ENCODE measurements at places on chromosomes 7 and 10. TPM values are rescaled to one million over a fixed set of nuclear protein-coding genes. Genes with fewer than 3 reads are reported as not detected.

DNA sequence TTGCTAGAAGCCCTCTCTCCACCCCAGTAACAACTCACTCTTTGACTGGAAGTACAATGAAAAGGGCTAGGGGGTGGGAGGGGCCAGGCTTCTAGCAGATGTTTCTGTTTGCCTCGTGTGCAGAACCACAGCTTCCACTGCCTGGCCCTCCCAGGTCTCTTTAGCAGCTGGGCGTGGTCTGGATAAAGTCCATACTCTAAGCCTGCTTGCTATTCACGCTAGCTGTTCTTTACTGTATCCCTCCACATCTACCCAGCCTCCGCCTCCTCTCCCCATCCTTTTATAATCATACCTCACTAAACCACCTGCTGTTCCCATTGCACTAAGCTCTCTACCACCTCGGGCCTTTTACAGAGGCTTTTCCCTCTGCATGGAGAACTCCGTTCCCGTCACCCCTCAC lies 288.8 kb downstream of the CAMK1D start:
- peaks cover 12% of the 10 kb centered on the region for H3K4me1 ChIP-seq
- no peaks in the 10 kb centered on the region for H3K36me3 ChIP-seq
- DNase-seq = peak; percentile 85
- no peak overlapping the region for H3K27ac ChIP-seq

GRCh38 chr10:75530299-75530698 lies 98.9 kb downstream of the LRMDA start:
- H3K4me1 ChIP-seq = no peaks in the 10 kb centered on the region
- no peaks in the 10 kb centered on the region for H3K27me3 ChIP-seq
- DNase-seq = no peak
- H3K27ac ChIP-seq = no peak overlapping the region
- H3K36me3 ChIP-seq = no peaks in the 10 kb centered on the region

DNA sequence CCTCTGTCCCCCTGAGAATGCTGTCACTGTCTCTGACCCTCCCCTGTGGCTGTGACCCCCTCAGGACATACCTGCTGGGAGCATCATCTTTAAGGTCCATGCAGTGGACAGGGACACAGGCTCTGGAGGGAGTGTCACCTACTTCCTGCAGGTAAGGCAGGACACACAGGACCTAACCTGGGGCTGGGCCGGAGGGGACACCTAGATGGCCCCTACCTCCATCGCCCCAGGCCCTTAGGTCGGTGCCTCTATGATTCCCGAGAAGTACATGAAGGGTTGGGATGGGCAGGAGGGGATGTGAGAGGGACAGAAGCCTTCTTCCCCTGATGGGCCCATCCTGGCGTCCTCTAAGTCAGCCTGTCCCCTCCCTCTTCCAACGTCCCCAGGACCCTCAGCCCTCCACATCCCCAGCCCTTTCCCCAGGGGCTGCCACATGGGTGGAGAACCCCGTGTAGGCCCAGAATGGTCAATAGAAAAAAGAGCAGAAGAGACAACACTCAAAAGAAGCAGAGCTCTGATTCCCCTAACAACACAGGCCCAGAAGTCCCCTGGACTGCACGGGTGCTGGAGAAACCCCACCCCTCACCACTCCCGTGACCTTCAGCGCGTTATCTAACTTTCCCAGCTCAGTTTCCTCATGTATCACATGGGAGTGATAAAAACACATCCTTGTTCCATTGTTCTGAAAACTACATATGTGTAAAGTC lies 6.4 kb downstream of the CDHR1 start:
- H3K27me3 ChIP-seq = peaks cover 3% of the 10 kb centered on the region
- H3K4me1 ChIP-seq = no peaks in the 10 kb centered on the region
- DNase-seq = peak; percentile 17
- H3K36me3 ChIP-seq = no peaks in the 10 kb centered on the region

GRCh38 chr7:33578166-33578565 lies 327.2 kb upstream of the BMPER start:
- no peaks in the 10 kb centered on the region for H3K27me3 ChIP-seq
- H3K4me3 ChIP-seq = no peak overlapping the region
- no peaks in the 10 kb centered on the region for H3K36me3 ChIP-seq
- no peaks in the 10 kb centered on the region for H3K4me1 ChIP-seq

- no peak overlapping the region for H3K4me3 ChIP-seq
- no peaks in the 10 kb centered on the region for H3K27me3 ChIP-seq
- no peak for DNase-seq
- peaks cover 13% of the 10 kb centered on the region for H3K4me1 ChIP-seq
- H3K36me3 ChIP-seq = no peaks in the 10 kb centered on the region
- H3K27ac ChIP-seq = no peak overlapping the region
Measured at GRCh38 chr10:69406302-69406811, 10.4 kb downstream of the TACR2 start.

- H3K27me3 ChIP-seq = no peaks in the 10 kb centered on the region
- no peak overlapping the region for H3K4me3 ChIP-seq
- no peak overlapping the region for H3K27ac ChIP-seq
- peaks cover 1% of the 10 kb centered on the region for H3K36me3 ChIP-seq
- peaks cover under 1% of the 10 kb centered on the region for H3K4me1 ChIP-seq
- no peak for DNase-seq
Measured at GRCh38 chr7:157392256-157393037, 55.6 kb downstream of the DNAJB6 start.

DNA sequence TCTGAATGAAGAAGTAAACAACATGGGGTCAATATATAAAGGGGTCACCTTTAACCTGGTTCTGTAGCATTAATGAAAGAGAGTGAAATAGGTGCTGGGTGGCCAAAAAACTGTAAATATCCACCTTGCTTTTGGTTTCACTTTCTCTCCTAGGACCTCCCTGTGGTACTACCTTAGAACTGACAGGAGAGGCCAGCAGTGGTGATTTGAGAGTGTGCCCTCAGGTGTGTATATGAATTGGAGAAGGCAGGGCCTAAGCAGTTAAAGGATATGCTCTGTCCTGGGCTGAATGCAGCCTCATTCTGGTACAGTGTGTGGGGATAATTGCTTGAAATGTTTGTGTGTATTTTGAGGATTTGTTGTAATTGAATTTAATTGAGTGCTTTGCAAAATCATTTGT lies 62.0 kb downstream of the BBS9 start:
- no peaks in the 10 kb centered on the region for H3K4me1 ChIP-seq
- DNase-seq = peak; percentile 4
- no peaks in the 10 kb centered on the region for H3K36me3 ChIP-seq
- H3K27me3 ChIP-seq = no peaks in the 10 kb centered on the region
- H3K27ac ChIP-seq = no peak overlapping the region

GRCh38 chr7:128458956-128459355 lies 3.3 kb downstream of the HILPDA start:
- H3K4me3 ChIP-seq = no peak overlapping the region
- H3K4me1 ChIP-seq = peaks cover 16% of the 10 kb centered on the region
- H3K27ac ChIP-seq = no peak overlapping the region
- no peak for DNase-seq
- peaks cover 5% of the 10 kb centered on the region for H3K36me3 ChIP-seq

- H3K4me3 ChIP-seq = no peak overlapping the region
- DNase-seq = no peak
- H3K4me1 ChIP-seq = peaks cover 36% of the 10 kb centered on the region
- H3K36me3 ChIP-seq = no peaks in the 10 kb centered on the region
Measured at GRCh38 chr10:125038637-125039036, 96.7 kb downstream of the ZRANB1 start.

DNA sequence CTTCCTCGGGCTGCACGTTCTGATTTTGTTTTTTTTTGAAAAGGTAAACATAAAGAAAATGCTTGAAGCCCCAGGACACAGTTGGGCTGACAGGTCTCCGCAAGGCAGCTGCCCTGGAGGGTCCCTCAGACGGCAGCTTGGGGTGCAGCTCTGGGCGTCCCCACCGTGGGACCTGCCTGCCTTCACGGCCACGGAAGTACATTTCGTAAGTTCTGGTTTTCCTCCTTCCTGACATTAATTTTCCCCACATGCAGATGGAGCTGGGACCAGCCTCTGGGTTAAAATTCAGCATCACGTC lies 491.0 kb downstream of the DNAJB6 start:
- H3K36me3 ChIP-seq = no peaks in the 10 kb centered on the region
- H3K27me3 ChIP-seq = no peaks in the 10 kb centered on the region
- no peaks in the 10 kb centered on the region for H3K4me1 ChIP-seq
- no peak for DNase-seq
- H3K4me3 ChIP-seq = no peak overlapping the region

DNA sequence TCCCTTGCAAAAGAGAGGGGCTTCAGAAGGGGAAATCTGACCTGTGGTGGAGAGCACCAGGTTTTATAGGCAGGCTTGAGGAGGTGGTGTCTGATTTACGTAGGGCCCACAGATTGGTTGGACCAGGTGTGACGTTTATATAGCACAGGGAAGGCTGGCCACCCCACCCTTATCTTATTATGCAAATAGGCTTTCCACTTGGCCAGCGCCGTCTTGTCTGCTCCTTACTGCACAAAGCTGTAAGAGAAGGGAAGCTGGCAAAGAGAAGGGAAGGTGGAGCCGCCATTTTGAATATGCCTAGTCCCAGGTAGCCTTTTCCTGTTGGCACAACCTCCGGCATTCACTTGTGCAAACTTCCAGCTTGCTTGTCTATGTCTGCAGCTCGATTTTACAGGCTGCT lies 221.4 kb downstream of the GATA3 start:
- DNase-seq = no peak
- H3K27ac ChIP-seq = no peak overlapping the region
- H3K4me1 ChIP-seq = peaks cover 16% of the 10 kb centered on the region

GRCh38 chr10:121556455-121556854 lies 41.8 kb downstream of the FGFR2 start:
- no peak for DNase-seq
- peaks cover 53% of the 10 kb centered on the region for H3K4me1 ChIP-seq
- no peak overlapping the region for H3K4me3 ChIP-seq
- H3K36me3 ChIP-seq = peaks cover 4% of the 10 kb centered on the region
- no peaks in the 10 kb centered on the region for H3K27me3 ChIP-seq
- H3K27ac ChIP-seq = peak overlapping the region; percentile 14

DNA sequence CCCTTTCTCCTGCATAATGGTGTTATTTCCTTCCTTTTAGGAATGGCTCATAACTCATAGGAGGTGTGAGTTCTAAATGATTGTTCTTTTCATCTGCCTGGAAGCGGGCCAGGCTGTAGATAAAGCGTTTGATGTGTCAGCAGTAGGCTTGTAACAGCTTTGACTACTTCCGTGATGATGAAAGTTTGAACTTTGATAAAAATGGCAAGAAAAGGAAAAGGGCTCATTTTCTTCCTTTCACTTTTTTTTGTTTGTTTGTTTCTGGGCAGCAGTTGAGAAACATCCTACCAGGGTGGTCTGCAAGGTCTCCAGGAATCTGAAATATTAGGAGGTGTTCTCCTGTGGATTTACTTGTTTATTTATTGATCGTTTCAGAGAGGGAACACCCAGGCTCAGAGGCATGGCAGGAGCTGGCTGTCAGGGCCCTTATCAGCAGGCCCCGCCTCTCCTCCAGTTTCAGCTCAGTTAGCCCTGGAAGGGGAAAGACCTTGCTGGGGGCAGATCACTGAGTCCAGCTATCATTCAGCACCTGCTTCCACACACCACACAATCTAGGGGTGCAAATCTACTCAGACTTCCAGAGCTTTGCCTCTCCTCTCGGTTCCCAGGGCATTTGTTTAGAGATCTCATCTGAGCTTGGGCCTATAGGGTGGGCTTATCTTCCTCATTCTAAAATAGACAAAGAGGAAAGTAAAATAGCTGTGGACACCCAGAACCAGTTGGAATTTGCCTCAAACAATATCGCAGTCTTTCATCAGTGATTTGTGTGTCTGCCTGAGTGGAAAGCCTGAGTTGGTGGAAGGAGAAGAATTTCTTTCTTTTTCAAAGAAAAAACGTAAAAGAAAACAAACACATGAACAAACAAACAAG lies 130.9 kb downstream of the BMPER start:
- H3K27ac ChIP-seq = peak overlapping the region; percentile 75
- H3K27me3 ChIP-seq = no peaks in the 10 kb centered on the region
- H3K36me3 ChIP-seq = no peaks in the 10 kb centered on the region
- H3K4me1 ChIP-seq = peaks cover 16% of the 10 kb centered on the region
- peak; percentile 70 for DNase-seq

DNA sequence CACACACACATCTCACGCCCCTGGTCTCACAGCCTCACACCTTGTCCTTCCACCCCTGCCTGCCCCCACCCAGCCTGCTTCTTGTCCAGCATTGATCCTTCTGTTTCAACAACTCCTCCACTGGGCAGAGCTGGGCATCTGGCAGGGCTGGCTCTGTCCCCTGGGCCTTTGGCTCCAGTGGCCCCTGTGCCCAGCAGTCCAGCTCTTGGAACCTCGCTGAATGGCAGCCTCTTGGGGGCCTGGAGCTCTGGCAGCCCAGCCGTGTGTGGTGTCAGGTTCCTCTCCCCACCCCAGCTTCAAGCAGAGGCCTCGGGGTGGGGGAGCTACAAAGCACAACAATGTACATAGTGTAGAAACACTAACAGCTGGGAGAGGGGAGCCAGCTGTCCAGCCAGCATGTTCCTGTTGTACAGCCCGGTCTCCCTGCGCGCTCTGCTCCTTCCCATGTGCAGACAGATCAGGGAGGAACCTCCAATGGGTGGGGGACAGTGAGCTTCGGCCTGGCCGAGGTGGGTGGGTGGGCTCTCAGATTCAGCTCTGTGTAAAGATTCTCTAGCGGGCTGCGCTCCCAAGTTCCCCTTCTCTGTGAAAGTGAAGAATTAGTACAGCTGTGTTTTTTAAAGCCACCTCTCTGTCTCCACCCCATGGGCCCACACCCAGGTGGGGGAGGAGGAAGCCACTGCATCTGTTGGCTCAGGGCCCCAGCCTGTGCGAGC lies 19.4 kb downstream of the ZMIZ2 start:
- no peak for DNase-seq
- no peak overlapping the region for H3K4me3 ChIP-seq
- H3K36me3 ChIP-seq = no peaks in the 10 kb centered on the region
- H3K27me3 ChIP-seq = no peaks in the 10 kb centered on the region

DNA sequence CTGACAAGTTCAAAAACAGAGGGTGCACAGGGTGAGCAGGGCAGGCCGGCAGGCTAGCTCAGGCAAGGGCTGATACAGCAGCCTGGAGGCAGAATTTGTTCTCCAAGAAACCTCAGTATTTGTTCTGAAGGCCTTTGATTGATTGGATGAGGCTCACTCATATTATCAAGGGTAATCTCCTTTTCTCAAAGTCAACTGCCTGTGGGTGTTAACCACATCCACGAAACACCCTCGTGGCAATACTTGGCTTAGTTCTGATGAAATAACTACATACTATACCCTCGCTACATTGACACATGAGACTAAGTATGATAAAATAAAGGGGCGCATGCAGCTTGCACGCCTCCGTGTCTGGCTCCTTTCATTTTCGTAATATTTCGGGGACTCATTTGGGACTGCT lies 4.4 kb upstream of the PPP2R2D start:
- no peak overlapping the region for H3K4me3 ChIP-seq
- no peaks in the 10 kb centered on the region for H3K36me3 ChIP-seq
- H3K27ac ChIP-seq = no peak overlapping the region
- H3K4me1 ChIP-seq = 0 out of 2 replicates have a peak, but pooled peaks cover 11% of the 10 kb centered on the region
- no peak for DNase-seq
- H3K27me3 ChIP-seq = no peaks in the 10 kb centered on the region

GRCh38 chr7:20980668-20981264 lies 194.1 kb upstream of the SP8 start:
- no peak overlapping the region for H3K4me3 ChIP-seq
- DNase-seq = no peak
- H3K27ac ChIP-seq = no peak overlapping the region
- H3K27me3 ChIP-seq = peaks cover 1% of the 10 kb centered on the region

GRCh38 chr7:155961241-155962190 lies 149.3 kb upstream of the SHH start:
- no peaks in the 10 kb centered on the region for H3K36me3 ChIP-seq
- peak; percentile 22 for DNase-seq
- H3K4me3 ChIP-seq = no peak overlapping the region
- H3K4me1 ChIP-seq = no peaks in the 10 kb centered on the region

The CHCHD3 gene
- 102 TPM for total RNA-seq

The SEMA4G gene
- total RNA-seq = 81.2 TPM

The CEP55 gene
- 64.5 TPM for total RNA-seq

The HGF gene
- not detected for total RNA-seq

The VIM gene
- 50.4 TPM for total RNA-seq

The SLC26A5 gene
- 1.5 TPM for total RNA-seq

The ACBD7 gene
- 9.7 TPM for total RNA-seq

The GRID1 gene
- 8.0 TPM for total RNA-seq

The IGFBP1 gene
- not detected for total RNA-seq
